ENCODE measurements at places on chromosomes 2 and 18. TPM values are rescaled to one million over a fixed set of nuclear protein-coding genes. Genes with fewer than 3 reads are reported as not detected.

DNA sequence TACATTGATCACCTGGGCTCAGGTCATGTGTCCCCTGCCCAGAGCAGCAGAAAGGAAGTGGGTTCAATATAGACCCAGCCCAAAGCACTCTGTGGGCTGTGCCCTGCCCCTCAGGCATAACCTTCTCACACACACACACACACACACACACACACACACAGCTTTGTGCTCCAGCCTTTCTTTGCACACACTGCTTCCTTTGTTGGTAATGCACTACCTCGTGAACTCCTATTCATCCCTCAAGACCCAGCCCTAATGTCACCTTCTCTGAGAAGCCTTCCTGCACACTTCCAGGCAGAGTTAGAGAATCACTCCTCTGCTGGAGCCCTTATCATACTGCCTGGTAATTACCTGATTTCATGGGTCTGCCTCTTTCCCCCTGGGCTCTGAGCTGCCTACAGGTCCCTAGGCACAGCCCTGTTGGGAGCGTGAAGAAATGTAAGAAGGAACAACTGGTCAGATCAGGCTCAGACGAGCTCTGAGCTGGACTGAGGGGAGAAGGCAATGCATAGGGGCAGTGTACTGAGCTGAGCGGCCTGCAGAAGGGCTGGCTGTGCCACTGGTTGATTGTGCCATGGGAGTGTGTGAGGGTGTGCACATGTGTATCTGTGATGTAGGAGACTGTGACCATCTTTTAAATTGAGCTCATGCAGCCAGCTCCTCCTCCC, 210.3 kb downstream of the GLI2 start:
- no peak for DNase-seq
- H3K27ac ChIP-seq = no peak overlapping the region
- H3K36me3 ChIP-seq = no peaks in the 10 kb centered on the region
- H3K4me1 ChIP-seq = peaks cover 5% of the 10 kb centered on the region
- H3K4me3 ChIP-seq = no peak overlapping the region
- H3K27me3 ChIP-seq = no peaks in the 10 kb centered on the region

Gene MOGAT1
- total RNA-seq = not detected

DNA sequence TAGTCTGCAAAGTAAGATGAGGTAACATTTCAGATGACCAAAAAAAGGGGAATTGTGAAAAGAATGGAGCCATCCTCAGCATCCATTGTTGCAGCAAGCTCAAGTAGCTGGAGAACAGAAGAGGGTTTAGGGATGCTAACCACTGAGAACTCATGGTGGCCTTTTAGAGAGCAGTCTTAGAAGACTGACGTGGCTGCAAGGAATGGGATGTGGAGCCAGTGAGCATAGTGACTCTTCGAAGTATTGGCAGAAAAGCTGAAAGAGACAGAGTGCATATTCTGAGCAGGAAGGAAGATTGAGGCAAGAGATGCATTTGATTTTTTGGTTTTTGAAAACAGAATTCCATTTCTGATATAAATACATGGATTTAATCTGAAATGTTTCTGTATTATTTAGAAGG, 151.2 kb downstream of the UBE2E3 start:
- no peak for DNase-seq
- peaks cover 45% of the 10 kb centered on the region for H3K4me1 ChIP-seq
- no peaks in the 10 kb centered on the region for H3K27me3 ChIP-seq
- H3K36me3 ChIP-seq = peaks cover 38% of the 10 kb centered on the region
- H3K27ac ChIP-seq = peak overlapping the region; percentile 90

- no peak overlapping the region for H3K27ac ChIP-seq
- no peak overlapping the region for H3K4me3 ChIP-seq
- peaks cover 5% of the 10 kb centered on the region for H3K36me3 ChIP-seq
Observed at GRCh38 chr2:36912695-36913094, 53.6 kb downstream of the STRN start.

Gene SERPINB4
- total RNA-seq = not detected

GRCh38 chr18:35131387-35132020, 90.3 kb downstream of the MAPRE2 start:
- peaks cover 39% of the 10 kb centered on the region for H3K36me3 ChIP-seq
- H3K27me3 ChIP-seq = no peaks in the 10 kb centered on the region
- no peak overlapping the region for H3K4me3 ChIP-seq
- no peak overlapping the region for H3K27ac ChIP-seq
